ENCODE measurements at places on chromosomes 5 and 9.

GRCh38 chr9:94705162-94705702 lies 21.3 kb upstream of the AOPEP start:
- DNase-seq = no peak

GRCh38 chr5:56737002-56737621 lies 78.2 kb upstream of the MAP3K1 start:
- no peak for DNase-seq

DNA sequence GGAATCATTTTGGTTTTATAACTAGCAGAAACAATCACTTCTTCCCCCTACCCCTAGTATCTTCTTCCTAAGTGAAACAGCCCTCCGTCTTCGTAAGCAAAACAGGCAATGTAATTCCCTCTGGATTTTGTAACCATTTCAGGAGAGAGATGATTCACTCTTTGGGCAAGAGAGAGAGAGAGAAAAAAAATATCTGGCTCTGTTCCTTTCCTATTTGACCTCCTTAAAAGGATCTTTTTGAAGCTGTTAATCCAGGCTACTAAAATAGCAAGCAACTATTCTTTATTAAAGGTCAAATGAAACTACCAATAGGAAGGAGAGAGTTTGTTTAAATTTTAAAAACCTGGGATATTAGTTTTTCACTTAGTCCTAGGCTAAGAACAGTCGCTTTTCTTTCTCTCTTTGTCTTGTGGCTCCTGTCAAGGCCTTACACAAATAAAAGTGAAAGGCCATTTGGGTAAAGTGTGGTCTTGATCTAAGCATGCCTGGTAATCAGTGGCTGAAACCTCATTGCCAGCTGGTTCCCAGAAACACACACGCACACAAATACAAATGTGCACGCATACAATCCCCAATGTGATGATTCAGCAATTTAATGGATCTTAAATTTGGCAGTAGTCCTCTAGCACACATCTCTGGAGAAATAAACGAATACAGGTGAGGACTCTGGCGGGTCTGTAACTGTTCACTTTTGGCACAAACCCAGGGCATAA lies 70.2 kb downstream of the PRUNE2 start:
- peak; percentile 28 for DNase-seq

GRCh38 chr9:123238365-123238764 lies 30.0 kb downstream of the STRBP start:
- no peak for DNase-seq

GRCh38 chr5:59390989-59391388 lies 502.5 kb downstream of the PDE4D start:
- no peak for DNase-seq

GRCh38 chr5:16253856-16254255 lies 74.3 kb upstream of the MARCHF11 start:
- DNase-seq = no peak

- peak; percentile 87 for DNase-seq
These were observed 120.9 kb downstream of the WNK2 start for GRCh38 chr9:93304574-93305496.

DNA sequence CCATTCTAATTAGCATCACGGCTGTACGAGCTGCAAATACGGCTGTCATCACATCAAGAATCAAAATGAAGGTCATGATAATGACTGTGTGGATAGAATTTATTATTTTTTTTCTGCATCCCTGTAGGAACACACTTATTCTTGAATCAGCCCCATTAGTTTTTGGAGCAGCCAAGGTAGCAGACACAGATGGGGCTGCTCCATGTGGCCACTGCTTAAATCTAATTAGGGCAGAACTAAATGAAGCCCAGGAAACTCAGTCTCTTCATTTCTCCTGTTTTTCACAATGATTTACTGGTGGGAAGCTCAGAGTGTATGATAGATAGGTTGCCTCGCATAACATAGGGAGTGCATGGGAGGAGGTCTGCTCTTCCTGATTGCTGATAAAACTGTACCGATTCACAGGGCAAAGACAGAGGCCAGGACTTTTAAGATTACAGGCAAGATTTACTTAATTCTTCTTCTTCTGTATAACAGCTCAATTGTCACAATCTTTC lies 275.5 kb downstream of the GLIS3 start:
- no peak for DNase-seq
